ENCODE measurements at places on chromosomes 2 and 18. TPM values are rescaled to one million over a fixed set of nuclear protein-coding genes. Genes with fewer than 3 reads are reported as not detected.
A peak's percentile ranks its signal among the peaks of the same experiment; 100 is the strongest.

- no peak overlapping the region for H3K27ac ChIP-seq
- no peaks in the 10 kb centered on the region for H3K27me3 ChIP-seq
- no peak overlapping the region for H3K4me3 ChIP-seq
- H3K36me3 ChIP-seq, result no peaks in the 10 kb centered on the region
- DNase-seq, result no peak
- H3K4me1 ChIP-seq, result no peaks in the 10 kb centered on the region
Measured at GRCh38 chr18:3791238-3791637, 341.3 kb downstream of the TGIF1 start.

DNA sequence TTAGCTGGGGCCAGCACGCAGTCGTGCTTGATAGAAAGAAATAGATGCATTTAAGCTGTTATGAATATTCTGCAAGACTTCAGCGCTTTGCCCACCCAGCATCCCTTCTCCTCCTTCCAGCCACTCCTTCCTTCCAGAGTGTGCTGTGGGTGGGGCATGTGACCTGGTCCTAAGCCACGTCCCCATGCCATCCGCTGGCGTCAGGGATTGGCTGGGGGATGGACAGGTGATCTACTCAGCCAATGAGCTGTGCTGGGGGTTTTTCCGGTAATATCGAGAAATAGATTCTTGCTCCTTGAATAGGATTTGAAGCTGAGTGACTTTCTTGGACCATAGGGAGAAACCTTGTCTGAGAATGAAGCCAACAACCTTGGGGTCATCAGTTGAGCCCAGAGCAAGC is 4.8 kb upstream of the ZAP70 start:
- H3K27me3 ChIP-seq, result no peaks in the 10 kb centered on the region
- no peak overlapping the region for H3K27ac ChIP-seq
- H3K4me1 ChIP-seq, result 0 out of 2 replicates have a peak, but pooled peaks cover 3% of the 10 kb centered on the region
- DNase-seq, result no peak

DNA sequence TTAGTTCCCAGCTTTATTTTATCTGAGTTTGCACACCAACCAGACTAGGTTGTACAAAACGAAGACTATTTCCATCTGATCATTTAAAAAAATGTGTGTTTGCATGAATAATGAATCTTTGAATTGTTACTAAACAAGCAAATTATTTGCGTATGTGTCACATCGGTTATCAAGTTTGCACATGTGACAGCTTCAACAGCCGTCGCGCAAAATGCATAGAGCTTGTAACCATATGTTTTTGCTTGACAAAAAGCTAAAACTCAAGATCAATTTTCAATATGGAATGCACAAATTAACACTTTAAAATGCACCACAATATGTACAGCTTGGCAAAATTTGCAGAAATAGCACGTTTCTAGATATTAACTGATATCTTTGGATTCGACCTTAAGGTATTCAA is 184.1 kb downstream of the PTGR3 start:
- peaks cover 5% of the 10 kb centered on the region for H3K4me1 ChIP-seq
- H3K27me3 ChIP-seq, result no peaks in the 10 kb centered on the region
- H3K4me3 ChIP-seq, result no peak overlapping the region
- no peak for DNase-seq
- H3K36me3 ChIP-seq, result no peaks in the 10 kb centered on the region
- no peak overlapping the region for H3K27ac ChIP-seq

GRCh38 chr2:173803449-173803848 is 161.7 kb downstream of the SP3 start:
- no peaks in the 10 kb centered on the region for H3K4me1 ChIP-seq
- H3K27ac ChIP-seq, result no peak overlapping the region
- H3K36me3 ChIP-seq, result no peaks in the 10 kb centered on the region
- no peak overlapping the region for H3K4me3 ChIP-seq

DNA sequence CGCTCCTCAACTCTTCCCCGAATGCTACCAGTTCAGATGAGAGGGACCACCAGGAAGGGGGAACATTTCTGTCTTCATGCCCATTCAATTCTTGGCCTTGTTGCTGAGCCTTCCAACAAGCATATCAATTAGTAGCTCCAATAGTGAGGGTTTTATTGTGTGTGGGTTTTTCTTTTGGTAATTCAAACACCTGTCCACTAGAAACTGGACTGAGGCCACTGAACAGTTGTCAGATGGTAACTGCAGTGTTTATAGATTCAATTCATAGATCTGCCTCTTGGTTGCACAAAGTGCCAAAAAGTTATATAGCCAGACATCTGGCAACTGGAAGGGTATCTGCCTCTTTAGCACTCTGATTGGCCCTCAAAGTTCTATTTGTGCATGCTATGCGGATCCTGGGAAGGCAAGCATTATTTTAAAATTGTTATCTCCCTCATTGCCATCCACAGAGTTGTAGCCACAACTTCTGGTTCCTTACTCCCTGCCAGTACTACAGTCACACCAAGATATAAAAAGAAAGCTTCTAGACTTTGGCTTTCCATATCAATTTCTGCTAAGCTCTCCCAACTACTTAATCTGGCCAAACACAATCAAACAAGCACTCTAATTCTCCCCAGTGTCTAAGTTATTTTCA is 83.3 kb upstream of the ZNF521 start:
- no peak overlapping the region for H3K4me3 ChIP-seq
- H3K27me3 ChIP-seq, result no peaks in the 10 kb centered on the region
- no peak for DNase-seq
- H3K4me1 ChIP-seq, result no peaks in the 10 kb centered on the region
- no peaks in the 10 kb centered on the region for H3K36me3 ChIP-seq

DNA sequence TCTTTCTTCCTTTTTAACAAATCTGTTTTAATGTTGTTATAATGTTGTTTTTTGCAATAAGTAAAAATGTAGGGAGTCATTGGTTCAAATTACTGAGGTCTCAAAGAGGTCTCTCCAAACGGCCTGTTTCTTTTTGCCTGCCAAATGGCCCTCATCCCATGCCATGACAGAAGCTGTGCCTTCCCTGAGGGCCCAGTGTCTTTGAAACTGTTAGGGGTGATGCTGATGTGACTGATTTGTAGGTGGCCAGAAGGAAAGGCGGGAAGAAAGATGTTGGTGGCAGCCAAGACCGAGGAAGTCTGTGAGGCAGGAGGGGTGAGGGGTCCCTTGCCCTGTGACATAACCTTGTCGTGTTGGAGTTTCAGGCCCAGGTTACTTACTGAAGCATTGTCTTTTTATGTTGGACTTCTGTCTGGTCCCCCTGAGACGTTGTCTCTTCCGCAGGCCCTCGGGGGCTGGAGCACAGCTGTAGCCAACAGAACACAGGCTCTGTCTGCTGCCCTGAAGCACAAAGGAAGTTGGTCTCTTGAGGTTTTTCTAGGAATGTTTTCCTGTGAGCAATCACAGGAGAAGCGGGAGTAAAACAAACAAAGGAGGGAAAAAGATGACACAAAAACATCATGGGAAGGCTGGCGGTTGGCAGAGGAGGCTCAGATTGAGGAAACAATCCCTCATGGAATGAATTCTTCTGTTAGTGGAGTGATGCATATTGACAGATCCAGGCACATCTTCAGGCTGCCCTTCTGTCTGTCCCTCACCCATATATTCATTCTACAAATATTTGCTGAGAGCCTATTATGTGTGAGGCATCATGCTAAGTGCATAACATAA is 4.9 kb upstream of the ST3GAL5 start:
- H3K36me3 ChIP-seq, result no peaks in the 10 kb centered on the region
- peaks cover 7% of the 10 kb centered on the region for H3K4me1 ChIP-seq
- H3K27me3 ChIP-seq, result no peaks in the 10 kb centered on the region
- H3K4me3 ChIP-seq, result no peak overlapping the region
- DNase-seq, result no peak
- H3K27ac ChIP-seq, result no peak overlapping the region

GRCh38 chr2:233202531-233202944 is 48.9 kb upstream of the ATG16L1 start:
- peak overlapping the region; percentile 78 for H3K27ac ChIP-seq
- H3K36me3 ChIP-seq, result peaks cover 30% of the 10 kb centered on the region
- peak; percentile 64 for DNase-seq
- peaks cover 28% of the 10 kb centered on the region for H3K4me1 ChIP-seq
- no peak overlapping the region for H3K4me3 ChIP-seq

DNA sequence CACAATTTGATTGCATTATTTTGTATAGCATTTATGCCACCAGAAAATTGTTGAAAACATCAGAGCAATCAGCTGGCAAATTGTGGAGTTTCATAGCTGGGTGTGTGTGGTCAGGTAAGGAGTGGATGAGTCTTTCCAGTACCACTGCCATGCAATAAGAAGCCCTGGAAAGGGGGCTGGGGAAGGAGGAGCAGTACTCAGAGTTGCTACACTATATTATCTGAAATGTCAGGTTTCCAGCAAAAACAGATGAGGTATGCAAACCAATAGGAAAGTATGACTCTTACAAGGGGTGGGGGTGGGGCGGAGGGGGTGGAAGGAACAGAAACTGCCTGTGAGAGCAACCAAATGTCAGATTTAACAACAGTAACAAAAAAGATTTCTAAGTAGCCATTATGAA is 112.2 kb downstream of the SOS1 start:
- H3K27me3 ChIP-seq, result no peaks in the 10 kb centered on the region
- no peak overlapping the region for H3K4me3 ChIP-seq
- peaks cover 8% of the 10 kb centered on the region for H3K36me3 ChIP-seq
- no peaks in the 10 kb centered on the region for H3K4me1 ChIP-seq

DNA sequence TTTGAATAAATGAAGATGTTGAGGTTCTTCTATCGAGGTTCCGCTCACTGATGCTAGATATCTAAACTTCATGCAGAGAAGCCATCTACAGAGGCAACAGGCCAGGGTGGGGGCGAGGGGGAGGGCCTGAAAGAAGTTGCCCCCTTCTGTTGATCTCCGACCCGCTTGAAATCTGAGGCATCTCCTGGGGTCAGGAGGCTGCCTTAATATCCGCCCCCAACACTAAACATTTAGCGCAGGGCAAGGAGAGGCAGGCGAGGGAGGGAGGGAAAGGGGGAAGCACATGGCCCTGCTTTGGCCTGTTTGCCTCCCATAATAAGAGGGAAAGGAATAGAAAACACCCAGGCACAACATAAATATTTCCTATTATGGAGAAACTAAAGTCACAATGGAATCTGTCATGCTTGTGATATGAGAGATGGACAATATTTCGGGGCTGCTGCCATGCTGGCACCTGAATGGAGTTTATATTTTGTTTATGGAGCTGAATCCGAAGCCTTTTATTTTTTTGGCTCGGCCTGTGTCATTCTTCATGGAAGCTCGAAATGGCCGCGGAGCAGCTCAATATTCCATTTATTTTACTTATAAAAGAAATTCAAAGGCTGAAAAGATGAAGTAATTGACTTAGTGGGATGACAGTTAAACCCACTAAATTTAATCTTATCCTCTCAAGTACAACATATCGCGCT is 221.1 kb downstream of the INSIG2 start:
- no peak overlapping the region for H3K27ac ChIP-seq
- H3K4me3 ChIP-seq, result peak overlapping the region; percentile 40
- no peaks in the 10 kb centered on the region for H3K27me3 ChIP-seq

The EPAS1 gene
- polyA plus RNA-seq, result 0.43 TPM

The MOGAT1 gene
- polyA plus RNA-seq, result not detected

The C1GALT1C1L gene
- polyA plus RNA-seq, result not detected
